ENCODE measurements at places on chromosomes 13 and 19.

- no peak for DNase-seq
These were observed 5.4 kb downstream of the CD320 start for GRCh38 chr19:8302734-8303133.

DNA sequence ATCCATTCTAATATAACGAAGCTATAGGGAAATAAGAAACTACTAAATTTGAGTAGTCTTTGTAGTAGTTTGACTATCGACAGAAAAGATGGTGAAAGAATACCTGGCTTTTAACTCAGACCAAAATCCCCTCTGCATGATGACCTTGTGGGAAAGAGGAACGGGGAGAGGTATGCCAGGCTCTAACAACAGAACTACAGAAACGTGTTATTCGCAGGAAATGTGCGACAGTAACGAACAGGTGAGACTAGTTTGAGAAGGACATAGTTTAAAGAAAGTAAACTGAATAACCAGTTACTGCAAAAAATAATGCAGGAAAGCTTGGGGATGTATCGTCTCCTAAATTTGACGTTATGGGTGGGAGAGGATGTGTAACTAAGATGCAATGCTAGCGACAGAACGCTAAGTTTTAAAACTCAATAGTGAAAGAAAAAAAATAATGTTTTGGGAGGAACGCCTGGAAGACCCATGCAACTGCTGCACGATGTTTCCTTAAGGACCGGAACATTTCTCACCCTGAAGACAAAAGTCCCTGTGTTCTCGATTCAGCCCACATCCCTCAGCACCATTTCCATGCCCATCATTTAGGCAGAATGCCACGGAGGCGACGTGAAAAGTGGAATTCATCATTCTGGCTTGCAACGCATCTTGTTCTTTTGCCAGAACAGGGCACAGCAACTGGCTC lies 1.6 kb upstream of the RAP2A start:
- no peak for DNase-seq

DNA sequence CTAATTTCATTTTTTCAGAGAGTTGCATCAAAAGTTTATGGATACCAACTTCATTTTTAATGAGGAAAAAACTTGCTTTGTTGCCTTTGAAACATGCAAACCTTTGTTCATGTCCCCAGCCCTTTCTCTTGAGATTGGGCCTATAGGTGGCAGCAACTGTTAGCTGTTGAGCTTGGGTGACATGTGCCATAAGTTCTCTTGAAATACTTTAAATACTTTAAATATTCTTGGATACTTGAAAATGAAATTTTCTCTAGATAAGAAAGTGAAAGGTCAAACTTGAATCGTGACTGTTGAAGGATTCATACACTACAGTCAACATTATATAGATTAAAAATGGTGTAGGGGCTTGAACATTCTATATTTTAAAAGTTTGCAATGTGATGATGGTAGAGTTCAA lies 294.9 kb downstream of the NDFIP2 start:
- no peak for DNase-seq

DNA sequence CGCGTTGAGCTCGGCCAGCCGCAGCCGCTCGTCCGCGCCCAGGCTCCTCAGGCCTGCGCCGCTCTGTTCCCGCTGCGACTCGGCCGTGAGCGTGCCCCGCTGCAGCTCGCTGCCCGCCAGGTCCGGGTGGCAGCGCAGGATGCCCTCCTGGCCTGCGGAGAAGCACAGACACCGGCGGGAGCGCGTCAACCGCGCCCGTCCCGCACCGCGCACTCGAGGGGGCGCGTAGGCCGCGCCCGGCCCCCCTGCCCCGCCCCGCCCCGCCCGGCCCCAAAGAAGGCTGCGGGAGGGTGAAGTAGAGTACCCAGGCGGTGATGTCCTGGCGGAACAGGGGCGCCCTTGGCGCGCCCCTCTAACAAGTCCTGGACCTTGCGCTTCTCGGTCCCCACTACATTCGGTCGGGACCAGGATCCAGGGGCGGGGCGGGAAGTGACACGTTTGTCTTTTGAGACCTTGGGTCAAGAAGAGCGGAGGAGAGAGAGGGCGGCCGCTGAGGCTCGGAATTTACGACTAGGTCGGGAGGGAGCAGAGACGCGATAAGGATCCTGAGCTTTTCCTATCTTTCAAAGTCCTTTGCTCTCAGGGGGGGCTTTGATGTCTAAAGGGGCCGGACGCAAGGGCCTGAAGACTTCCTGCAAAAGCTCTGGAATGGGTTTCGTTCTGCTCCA lies 9.3 kb upstream of the CDX2 start:
- DNase-seq, result no peak

DNA sequence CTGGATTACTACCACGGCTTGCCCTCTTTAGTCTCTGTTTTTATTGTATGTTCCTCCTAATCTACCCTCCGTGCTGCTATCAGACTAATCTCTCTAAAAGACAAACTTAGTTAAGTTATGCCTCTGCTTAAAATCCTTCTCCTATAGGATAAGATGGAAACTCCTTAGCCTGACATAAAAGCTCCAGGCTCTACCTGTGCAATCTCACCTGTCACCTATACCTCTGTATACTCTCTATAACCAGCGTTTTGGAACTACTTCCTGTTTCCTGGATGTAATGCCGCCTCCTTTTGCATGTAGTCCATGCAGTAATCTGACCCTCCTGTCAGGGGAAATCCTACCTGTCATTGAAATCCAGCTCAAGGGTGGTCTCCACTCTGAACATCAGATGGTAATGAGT lies 41.2 kb downstream of the OLFM4 start:
- no peak for DNase-seq

- no peak for DNase-seq
These were observed 144.2 kb downstream of the FOXO1 start for GRCh38 chr13:40522282-40522681.

DNA sequence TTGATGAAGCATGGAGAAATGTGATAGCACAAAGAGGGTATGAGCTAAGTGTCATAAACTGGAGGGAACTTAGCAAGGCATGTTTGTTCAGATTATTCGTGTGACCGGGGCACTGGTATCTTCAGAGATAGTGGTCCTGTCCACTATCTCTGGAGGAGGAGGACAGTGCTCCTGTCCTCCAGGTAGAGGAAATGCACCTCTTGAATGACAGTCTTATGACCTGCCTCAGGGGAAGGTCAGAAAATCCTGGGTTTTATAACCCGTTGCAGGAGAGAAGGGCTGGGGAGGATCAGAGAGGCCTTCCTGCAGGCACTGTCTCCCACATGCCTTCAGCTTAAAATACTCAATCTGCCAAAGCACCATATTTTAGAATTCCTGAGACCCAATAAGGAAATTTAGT lies 213.5 kb upstream of the UBL3 start:
- DNase-seq, result no peak

- no peak for DNase-seq
These were observed 386.6 kb downstream of the KCNRG start for GRCh38 chr13:50401721-50402465.

GRCh38 chr13:21328836-21329477 lies 130.1 kb downstream of the ZDHHC20 start:
- no peak for DNase-seq

GRCh38 chr19:19203012-19203856 lies at the start of gene NR2C2AP:
NR2C2AP (minus strand) TSS chr19:19203414; CDS start chr19:19203060, 354 bp downstream.
- peak; percentile 93 for DNase-seq
